Epithelial cell of prostate (primary cell): ENCODE measurements at places on chromosomes 16 and 17.

- no peak for DNase-seq
Measured at GRCh38 chr17:45395569-45396415, 36.9 kb downstream of the ARHGAP27 start.

- DNase-seq, result no peak
Measured at GRCh38 chr16:87463722-87464690, 28.8 kb downstream of the ZCCHC14 start.

DNA sequence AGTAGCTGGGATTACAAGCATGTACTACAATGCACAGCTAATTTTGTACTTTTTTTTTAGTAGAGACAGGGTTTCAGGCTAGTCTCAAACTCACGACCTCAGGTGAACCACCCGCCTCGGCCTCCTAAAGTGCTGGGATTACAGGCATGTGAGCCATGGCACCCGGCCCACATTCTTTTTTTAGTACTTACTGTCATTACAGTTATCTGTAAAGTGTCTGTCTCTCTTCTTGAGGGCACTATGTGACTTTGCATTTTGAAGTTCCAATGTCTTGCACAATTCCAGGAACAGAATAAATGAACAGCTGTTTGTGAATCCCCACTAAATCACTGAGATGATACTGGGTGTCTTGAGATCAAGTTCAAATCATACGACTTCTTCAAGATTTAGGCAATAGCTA lies 1540.3 kb downstream of the CDH11 start:
- no peak for DNase-seq

DNA sequence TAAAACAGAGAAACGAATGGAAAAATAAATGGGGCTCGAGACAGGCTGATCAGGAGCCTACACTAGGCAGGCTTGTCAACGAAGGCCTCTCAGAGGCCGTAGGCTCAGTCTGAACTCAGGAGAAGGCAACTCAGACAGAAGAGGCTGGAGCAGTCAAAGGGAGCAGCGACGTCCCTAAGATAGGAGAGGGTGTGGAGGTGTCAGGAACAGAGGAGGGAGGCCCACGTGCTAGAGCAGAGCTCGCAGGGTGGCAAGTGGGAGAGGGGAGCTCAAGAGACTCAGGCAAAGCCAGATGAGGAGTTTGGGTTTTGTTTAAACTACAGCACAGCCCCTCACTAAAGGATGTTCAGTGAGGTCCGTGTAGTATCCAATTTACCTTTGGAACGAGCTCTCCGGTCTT lies 32.7 kb downstream of the LRRC75A start:
- no peak for DNase-seq

GRCh38 chr17:72604518-72604917 lies 483.7 kb downstream of the SOX9 start:
- no peak for DNase-seq

DNA sequence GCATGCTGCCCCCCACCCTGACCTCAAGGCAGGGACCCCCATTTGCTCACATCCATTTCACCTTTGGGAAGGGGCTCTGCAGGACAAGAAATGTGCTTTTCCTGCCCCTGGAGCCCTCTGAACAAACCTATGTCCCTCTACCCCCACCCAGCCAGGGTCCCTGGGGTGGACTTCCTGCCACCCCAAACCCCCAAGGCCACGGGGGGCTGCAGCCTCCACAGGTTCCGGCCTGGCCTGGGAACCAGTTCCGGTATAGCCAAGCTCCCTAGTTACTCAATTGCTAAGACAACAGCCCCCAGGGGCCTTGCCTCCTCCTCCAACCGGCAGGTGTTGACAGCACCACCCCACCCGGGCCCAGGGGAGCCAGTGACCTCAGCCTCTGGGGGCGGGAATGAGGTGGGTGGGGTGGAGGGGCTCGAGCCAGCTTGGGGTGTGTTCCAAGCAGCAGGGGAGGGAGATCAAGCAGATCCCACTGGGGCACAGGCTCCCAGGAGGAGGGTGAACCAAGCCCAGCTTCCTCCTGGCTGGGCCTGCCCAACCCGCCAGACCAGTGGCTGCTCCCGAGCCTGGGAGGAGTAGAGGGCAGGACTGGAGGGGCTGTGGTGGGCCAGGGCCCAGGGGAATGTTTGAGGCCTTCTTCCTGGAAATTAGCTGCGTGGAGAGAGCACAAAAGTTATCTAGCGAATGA lies 6.6 kb downstream of the PNMT start:
- DNase-seq, result no peak

- no peak for DNase-seq
Measured at GRCh38 chr17:16593356-16594102, 24.5 kb upstream of the ZNF287 start.

GRCh38 chr17:43640491-43641252 lies 21.1 kb downstream of the MEOX1 start:
- DNase-seq, result no peak

- no peak for DNase-seq
Measured at GRCh38 chr16:51010817-51011216, 140.3 kb downstream of the SALL1 start.

DNA sequence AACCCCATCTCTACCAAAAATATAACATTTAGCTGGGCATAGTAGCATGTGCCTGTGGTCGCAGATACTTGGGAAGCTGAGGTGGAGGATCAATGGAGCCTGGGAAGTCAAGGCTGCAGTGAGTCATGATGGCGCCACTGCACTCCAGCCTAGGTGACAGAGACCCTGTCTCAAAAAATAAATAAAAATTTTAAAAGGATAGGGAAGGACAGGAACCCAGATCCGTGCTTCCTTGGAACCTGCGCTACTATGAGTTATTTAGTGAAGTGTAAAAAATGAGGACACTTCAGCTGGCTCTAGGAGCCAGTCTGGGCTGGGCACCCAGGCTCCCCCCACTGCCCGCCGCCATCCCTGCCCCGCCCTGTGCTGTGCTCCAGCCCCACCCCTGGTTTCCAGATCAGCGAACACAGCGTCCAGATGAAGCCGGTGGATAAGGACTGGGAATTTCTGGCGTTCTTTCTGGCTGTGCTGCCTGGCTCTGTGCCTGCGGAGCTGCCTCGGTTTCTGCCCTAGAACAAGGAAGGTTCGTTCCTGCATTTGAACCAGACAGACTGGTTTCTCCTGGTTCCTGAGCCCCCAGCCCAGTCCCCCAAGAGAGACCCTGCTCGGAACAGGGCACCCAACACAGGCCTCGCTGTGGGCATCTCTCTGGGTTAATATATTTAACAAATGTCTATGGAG lies 18.5 kb downstream of the PLLP start:
- no peak for DNase-seq

- DNase-seq, result no peak
Measured at GRCh38 chr16:3327514-3327913, 22.2 kb downstream of the ZNF75A start.

GRCh38 chr16:17426451-17426850 lies 44.3 kb downstream of the XYLT1 start:
- DNase-seq, result peak; percentile 14

- no peak for DNase-seq
Measured at GRCh38 chr16:9251026-9251425, 159.6 kb downstream of the HAPSTR1 start.

DNA sequence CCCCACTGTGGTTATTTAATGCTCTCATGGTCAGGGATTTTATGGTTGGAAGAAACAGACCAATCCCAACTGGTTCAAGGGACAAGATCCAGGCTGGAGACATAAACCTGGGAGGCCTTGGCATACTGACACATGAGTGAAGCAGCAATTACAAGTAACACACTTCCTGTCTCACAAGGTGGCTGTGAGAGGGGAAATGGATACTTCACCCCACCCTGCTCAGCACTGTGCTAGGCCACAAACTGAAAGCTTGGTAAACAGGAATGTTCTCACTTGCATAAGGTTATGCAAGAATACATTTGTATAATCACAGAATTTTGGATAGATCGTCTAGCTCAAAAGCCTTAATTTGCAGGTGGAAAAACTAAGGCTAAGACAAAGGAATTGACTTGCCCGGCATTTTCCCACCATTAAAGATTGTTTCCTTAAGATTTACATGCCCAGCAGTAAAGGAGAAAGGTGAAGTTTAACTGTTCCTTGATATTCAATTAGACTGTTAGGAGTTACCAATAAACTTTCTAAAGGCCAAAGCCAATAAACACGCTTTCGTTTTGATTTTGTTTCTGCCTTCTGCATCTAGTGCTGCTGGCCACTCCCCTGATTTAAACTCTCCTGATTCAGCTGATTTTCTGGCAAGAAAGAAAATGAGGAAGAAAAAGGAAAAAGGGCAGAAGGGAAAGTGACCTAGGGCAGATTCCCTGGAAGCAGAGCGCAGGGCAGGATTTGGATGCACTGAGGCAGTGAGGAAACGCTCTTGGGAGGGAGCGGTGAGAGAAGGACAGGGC lies 215.6 kb upstream of the CDH5 start:
- no peak for DNase-seq

GRCh38 chr16:22692034-22692433 lies 121.9 kb upstream of the HS3ST2 start:
- DNase-seq, result no peak

DNA sequence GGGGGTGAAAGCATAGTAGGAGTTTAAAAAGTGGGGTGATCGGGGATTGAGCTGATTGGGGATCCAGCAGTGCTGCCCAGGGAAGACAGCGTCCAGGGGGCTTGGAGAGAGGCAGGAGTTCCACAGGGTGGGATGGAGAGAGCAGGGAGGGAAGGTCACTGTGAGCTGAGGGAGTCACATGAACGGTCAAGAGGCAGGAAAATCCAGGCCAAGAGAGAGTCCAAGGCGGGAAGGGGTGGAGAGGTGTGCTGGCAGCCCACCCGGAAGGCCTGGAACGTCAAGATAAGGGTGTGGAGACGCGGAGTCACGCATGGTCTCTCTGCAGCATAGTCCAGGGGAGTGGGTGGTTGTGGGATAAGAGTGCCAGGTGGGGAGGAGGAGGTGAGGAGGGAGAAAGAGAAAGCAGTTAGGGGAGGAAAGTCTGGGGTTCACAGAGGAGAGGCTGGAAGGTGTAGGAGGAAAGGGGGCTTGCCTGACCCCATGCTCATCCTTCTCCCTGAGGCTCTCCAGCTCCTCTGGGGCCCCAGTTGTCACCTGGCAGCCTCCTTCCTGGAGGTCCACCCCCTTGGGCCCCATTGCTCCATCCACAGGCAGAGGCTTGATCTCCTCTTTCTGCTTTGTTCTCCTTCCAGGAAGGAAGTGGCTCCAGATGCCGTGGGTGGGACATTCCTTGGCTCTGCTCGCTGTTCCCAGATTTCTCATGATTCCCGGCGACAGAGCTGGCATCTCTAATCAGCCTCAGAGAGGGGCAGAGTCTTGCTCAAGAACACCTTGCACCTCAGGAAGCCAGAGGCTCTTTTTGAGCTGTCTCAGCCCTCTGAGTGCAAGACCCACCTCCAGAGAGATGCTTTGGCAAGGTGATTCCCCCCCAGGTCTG lies 28.7 kb downstream of the CCR7 start:
- no peak for DNase-seq

GRCh38 chr17:45848405-45848804 lies 3.7 kb downstream of the SPPL2C start:
- no peak for DNase-seq

GRCh38 chr17:77828749-77829539 lies 129.6 kb upstream of the TNRC6C start:
- DNase-seq, result no peak
